ENCODE measurements at places on chromosomes 1 and 21.

DNA sequence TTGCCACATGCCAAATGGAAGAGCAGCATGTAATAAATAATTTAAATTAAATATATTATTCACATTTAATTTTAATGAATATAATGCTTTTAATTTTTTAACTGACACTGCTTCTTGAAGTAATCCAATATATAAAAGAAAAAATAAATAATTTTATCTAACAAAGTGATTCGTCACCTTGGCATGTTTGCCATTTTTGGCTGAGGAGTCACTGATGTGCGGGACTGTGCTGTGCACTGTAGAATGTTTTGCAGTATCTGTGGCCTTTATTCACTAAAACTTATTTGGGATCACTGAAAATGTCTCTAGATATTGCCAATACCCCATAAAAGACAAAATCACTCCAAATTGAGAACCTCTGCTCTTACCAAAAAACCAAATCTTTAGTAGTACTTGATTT, 807.8 kb downstream of the BRINP3 start:
- no peak for DNase-seq

DNA sequence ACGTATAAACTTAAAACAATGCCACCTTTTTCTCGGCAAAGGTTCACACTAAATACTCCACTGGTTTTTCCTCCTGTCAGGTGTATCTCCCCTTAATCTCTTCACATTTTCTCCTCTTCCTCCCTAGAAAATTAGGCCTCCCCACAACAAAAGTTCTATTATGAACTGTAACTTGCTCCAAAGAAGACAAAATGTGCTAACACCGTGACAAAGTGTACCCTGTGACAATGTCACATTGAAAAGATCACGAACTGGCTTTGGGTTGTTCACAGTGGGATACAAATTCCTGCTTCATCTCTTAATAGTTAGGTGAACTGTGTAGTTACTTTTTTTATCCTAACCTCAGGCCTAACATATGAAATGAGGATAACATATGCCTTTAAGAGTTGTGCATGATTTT, 6.0 kb downstream of the NUCKS1 start:
- DNase-seq, result no peak

- DNase-seq, result no peak
Observed at GRCh38 chr1:187491082-187491720, 662.5 kb downstream of the PLA2G4A start.

GRCh38 chr1:97904534-97904933, 16.3 kb downstream of the DPYD start:
- no peak for DNase-seq

DNA sequence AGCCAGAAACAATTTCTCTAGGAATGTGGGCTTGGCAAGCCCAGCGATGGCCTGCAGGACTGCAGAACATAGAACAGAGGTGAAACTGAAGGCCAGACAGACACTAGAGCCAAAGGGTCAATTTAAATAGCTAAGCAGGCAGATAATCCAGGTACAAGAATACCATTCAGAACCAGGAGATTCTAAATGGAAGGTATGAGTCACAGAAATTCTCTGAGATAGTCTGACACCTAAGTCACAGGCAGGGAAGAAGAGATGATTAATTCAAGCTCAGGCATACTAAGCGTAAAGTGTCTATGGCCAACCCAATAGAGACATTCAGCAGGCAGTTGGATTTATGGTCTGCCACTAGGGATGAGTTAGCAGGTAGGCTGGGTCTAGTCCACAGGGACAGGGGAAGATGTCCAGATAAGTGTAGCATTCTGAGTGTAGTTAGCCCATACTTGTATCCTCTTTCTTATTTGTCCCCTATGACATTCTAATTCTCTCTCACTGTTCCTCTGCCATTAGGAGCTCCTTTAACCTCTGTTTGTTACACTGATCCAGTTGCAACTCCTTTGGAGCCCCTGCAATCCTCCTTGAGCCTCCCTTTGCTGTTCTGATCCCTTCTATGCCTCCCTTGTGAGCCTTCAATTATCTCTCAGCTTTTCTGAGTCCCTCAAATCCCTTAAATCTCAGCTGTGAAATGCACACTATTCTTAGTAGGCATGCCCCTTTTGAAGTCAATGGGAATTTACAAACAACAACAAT, 383.8 kb downstream of the LMO4 start:
- DNase-seq, result no peak

GRCh38 chr21:44900559-44901251, 20.0 kb downstream of the ITGB2 start:
- DNase-seq, result no peak

DNA sequence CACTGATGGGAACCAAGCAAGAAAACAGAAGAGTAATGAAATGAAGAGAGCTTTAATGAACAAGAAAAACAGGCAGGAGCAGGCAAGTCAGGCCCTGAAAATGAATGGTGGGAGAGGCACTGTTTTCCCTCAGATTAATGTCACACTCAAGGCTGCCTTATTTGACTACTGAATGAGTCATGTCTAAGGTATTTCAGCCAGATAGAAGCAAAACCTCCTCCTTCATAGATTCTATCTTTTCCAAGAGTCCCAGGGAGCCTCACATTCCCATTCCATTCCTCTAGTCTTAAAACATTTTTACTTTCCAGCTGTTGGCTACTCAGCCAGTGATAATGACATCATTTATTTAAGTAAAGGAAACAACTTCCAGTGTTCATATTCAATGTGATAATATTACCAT, 228.4 kb upstream of the NRIP1 start:
- no peak for DNase-seq

GRCh38 chr21:43187715-43188114, 18.9 kb downstream of the CRYAA start:
- DNase-seq, result no peak

GRCh38 chr1:160078512-160079195, 2.7 kb upstream of the KCNJ9 start:
- no peak for DNase-seq

- no peak for DNase-seq
Observed at GRCh38 chr1:178491721-178492120, 5.0 kb downstream of the CLEC20A start.

GRCh38 chr1:214712737-214713136, 109.7 kb downstream of the CENPF start:
- DNase-seq, result no peak

DNA sequence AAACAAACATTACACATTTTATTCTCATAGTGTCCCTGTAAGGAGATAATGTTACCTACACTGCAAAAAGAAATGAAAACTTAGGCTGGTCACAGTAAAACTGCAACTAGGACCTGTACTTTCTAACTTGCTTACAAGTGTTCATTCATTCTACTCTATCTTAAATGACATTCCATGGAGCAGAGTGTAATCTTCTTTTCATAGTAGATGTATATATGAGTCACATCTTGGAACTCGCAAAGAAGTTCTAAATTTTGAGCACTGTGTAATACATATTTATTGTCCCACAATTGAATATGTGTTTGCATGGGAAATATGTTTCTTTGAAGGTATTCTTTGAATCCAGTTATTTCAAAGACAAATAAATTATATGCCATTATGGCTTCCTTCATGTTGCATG, 1258.5 kb upstream of the ADGRL2 start:
- DNase-seq, result no peak

- DNase-seq, result no peak
Observed at GRCh38 chr1:10065344-10065685, 32.6 kb downstream of the UBE4B start.
